ENCODE measurements at places on chromosomes 3 and 15.
A peak's percentile ranks its signal among the peaks of the same experiment; 100 is the strongest.

DNA sequence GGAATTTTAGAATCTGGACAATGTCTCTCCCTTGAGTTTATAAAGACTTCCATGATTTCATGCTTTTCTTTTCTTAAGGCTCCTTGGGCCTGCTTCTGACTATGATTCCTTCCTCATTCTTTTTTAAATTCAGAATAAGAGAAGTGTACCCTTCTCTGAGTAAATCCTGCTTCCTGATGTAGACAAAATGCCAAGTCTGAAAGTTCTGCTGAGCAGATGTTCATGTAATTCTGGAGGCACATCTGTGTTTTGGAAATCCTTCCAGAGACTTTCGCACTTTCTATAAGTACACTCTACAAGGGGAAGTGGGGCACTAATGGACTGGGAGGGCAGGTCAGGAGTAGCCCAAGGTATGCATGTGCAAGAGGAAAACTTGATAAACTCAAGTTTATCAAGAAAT lies 24.8 kb downstream of the TPM1 start:
- no peak for DNase-seq

DNA sequence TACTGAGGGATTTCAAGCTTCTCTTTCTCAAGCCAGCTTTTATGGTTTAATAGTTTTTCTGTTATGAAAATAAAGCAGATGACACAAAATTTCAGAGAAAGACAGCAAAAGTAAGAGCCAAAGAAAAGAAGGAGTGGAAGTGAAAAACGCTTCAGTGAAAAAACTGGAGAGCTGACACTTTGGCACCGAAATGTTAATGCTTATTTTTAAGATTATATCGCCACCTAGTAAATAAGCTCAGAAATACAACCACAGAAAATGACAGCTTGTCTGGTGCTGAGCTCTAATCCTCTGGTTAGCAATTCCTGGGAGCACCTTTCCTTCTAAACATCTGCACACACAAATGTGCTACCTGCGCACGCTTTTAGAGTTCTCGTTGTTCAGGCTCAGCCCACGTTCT lies 101.6 kb downstream of the ZPLD1 start:
- DNase-seq = no peak

GRCh38 chr3:37498126-37499039 lies 324.0 kb upstream of the LRRFIP2 start:
- no peak for DNase-seq

GRCh38 chr3:196619223-196619622 lies 20.3 kb upstream of the NRROS start:
- no peak for DNase-seq

GRCh38 chr3:119794971-119795612 lies 13.2 kb downstream of the NR1I2 start:
- no peak for DNase-seq

GRCh38 chr15:29544513-29545128 lies 275.0 kb upstream of the NSMCE3 start:
- DNase-seq = no peak

- DNase-seq = no peak
Observed at GRCh38 chr3:105030211-105030610, 336.5 kb upstream of the ALCAM start.

DNA sequence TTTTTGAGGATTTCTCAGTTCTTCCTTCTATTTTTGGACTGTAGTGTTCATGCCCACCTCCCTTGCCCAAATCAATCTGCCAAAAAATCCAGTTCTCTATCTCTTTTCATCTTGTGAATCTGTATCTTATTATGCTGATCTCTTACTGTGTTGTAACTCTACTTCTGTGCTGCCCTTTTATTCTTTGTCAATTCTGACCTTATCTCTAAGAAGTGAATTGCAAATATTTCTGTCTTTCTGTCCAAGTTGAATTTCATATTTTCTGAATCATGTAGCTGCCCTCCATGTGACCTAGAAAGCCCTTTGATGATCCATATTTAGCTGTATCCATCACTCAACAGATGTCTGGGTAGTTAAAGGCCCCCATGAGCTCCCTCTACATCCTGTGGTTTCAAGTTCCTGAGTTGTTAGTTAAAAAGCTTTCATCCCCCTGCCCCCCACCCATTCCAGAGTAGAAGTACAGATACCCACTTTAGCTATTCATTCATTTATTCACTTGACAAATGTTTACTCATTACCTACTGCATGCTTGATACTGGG lies 33.6 kb upstream of the ETV5 start:
- DNase-seq = no peak

DNA sequence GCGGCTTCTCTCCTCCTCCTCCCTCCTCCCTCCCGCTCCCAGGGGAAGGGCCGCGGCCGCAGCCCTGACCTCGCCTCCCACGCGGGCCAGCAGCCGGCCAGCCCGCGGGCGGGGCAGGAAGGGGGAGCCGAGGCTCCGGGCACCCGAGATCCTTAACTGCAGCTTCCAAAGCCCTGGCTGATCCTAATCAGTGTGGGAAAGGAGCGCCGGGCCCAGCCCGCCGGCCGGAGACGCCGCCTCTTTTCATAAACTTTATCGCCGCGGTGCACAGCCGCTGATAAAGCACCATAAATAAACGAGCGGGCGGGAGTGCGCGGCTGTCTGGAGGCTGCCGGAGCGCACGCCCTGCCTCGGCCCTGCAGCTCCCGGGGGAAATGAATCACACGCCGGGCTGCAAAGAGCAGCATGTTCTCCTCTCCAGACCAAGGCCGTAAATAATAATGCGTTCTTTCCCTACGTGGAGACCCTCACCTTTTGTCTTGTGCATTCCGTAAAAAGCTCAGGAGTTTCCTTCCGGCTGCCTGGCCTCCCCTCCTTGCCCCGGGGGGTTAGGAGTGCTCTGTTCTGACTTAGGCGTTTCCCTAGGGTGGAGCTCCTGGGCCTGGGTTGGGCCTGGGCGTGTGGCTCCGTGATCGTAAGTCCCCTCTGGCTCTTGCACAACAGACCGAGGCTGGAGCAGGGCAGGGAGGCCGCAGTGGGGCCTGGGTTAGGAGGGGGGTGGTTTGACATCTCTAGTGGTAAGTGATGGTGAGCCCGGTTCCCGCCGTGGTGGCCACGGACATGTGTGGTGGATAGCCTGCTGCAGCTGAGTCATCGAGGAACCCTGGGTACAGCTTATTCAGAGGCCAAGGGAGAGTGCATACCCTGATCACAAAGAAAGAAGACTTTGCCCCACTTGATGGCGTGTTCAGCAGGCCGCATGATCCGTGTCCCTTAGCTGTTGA lies 132.6 kb upstream of the HES1 start:
- DNase-seq = peak; percentile 78

GRCh38 chr3:39000008-39000450 lies 51.7 kb downstream of the SCN11A start:
- peak; percentile 31 for DNase-seq

DNA sequence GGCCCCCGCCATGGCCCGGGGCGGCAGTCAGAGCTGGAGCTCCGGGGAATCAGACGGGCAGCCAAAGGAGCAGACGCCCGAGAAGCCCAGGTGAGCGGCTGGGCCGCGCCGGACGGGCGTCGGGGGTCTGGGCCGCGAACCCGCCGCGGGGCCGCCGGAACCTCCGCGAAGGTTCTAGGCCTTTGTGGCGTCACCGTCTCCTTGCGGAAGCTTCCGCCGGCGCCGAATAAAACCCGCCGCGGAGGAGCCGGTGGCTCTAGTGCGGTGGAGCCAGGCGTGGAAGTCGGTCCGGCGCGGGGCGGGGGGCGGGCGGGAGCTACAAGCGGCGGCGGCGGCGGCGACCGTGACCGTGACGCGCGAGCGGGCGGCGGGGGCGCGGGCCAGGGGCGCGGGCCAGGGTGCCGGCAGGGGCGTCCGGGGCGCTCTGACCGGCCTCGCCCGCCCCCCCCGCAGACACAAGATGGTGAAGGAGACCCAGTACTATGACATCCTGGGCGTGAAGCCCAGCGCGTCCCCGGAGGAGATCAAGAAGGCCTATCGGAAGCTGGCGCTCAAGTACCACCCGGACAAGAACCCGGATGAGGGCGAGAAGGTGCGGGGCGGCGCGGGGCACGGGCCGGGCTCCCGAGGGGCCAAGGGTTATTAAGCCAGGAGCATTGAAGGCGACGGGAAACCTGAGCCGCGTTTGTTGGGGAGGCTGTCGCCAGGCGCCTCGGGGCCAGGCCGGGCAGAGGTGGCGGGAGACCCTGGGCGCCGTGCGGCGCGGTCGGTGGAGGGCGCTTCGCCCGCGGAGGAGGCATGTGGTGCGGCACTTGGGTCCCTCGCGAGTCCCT lies at the start of gene DNAJA4:
Gene DNAJA4 (plus strand): TSS at position 259 of the 833 bp plus-strand sequence. CDS start 202 bp downstream, at position 461.
- no peak for DNase-seq

GRCh38 chr3:46163556-46164041 lies 44.5 kb downstream of the CCR1 start:
- DNase-seq = no peak

GRCh38 chr15:92846741-92847140 lies 53.4 kb upstream of the CHD2 start:
- DNase-seq = no peak

DNA sequence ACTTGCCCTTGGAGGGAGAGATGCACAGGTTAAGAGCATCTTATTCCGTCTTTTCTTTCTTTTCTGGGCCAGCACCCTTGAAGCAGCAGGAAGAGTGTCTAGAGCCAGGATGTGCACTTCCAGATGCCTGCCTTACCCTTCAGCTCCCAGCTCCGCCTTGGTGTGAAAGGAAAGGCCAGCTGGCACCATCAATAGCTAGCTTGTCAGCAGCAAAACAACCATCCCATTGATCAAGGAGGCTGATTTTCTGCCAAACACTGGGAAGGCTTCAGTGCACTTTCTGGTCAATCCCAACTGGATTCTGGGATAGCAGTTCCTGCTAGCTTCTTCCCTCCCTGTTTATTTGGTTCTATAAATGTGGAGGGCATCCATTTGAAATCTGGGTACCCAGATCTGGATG lies 110.9 kb upstream of the GALNT15 start:
- no peak for DNase-seq

- no peak for DNase-seq
Observed at GRCh38 chr3:124424396-124424795, 305.9 kb upstream of the UMPS start.

GRCh38 chr3:196220587-196220986 lies 4.3 kb downstream of the SLC51A start:
- no peak for DNase-seq

GRCh38 chr15:90154861-90155626 lies 46.1 kb upstream of the SEMA4B start:
- DNase-seq = peak; percentile 79

DNA sequence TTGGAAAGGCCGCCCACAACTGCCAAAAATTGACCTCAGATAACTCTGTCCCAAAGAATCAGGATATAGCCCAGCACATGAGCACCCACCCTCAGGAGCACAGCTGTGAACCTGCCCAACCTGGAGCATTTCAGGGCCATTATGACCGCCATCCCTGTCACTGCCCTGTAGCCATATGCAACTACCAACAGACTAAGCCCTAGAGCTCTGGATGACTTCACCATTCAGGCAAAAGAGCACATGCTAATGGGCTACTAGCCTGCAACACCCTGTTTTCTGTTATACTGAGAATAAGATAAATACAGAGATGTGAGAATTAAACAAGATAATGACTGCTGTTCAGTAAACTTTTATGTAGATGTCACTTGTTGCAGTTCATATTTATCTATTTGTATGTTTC lies 45.0 kb downstream of the TXNRD3 start:
- no peak for DNase-seq

DNA sequence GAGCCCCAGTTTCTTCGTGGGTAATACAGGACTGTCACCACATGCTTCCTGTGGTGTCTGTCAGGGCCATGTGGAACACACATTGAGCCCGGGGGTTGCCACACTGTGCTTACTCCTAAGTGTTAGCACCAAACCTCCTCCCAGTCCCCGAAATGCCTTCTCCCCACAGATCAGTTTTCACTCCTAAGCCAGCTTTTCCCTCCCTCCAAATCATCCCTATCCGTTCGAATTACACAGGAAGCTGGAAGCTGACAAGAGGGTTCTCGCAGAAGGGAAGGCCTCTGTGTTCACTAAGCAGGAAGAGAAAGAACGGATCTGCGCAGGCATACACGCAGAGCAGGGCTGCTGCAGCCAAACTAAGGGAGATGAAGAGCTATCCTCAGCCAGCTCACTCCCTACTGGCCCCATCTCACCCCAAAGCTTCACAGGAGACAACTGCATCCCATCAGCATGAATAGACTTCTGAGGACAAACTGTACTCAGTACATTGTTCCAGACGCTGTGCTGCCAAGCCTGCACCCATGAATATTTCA lies 32.3 kb downstream of the XXYLT1 start:
- no peak for DNase-seq

DNA sequence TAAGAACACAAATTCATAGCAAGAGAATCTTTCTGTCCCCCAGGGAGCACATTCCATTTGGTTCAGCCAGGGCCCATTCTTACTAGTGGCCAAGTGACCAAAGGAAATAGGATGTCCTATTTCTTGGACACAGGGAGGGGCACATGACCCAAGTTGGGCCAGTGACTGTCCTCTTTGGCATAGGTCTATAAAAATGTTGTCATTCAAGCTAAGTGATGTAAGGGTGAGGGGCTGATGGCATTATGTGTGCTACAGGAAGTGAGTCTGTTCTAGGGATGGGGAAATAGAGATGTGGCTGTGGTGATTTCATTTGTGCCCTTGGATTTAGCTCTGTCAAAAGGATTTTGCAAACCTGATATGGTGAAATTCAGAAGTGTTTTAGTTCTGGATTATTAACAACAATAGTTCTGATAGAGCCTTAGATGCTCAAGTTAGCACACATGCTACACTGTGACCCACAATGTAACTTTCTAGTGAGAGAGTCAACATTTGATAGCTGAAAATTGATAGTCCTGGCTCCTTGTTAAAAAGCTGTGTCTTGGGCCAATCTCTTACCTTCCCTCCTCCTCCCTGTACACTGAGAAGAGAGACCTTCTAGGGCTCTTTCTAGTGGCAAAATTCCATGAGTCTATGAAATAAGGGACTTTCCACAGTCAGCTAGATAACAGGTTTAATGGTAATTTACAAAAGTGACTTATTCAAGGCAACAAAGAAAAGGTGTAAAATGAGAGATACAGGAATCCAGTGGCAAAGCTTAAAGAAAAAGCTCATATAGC lies 117.2 kb downstream of the THRB start:
- DNase-seq = no peak

- no peak for DNase-seq
Observed at GRCh38 chr15:48876057-48876456, 1.9 kb upstream of the EID1 start.

GRCh38 chr3:50671331-50671730 lies 3.4 kb upstream of the DOCK3 start:
- peak; percentile 80 for DNase-seq

DNA sequence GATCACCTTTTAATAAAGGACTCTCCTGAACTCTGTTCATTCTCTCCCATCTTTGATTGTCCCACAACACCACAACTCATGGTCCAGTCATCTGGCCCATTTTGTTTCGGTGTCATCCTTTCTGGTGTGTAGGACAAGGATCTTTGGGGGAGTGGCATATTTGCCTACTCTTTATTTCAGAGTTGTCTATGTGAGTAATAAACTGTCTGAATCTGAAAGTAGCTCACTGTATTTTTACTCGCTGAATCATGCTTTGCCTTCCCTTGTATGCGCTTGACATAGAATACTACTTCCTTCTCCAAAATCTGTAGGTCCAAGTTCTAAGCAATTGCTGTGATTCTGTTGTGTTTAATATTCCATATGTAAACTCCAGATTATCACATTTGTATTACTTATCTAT lies 29.9 kb upstream of the NOX5 start:
- DNase-seq = no peak

- no peak for DNase-seq
Observed at GRCh38 chr15:36757189-36757814, 177.9 kb downstream of the CDIN1 start.

Data from BJ (cell line).